ENCODE measurements at places on chromosomes 1 and 21.

- DNase-seq = no peak
Measured at GRCh38 chr1:25140073-25140797, 92.1 kb downstream of the SYF2 start.

DNA sequence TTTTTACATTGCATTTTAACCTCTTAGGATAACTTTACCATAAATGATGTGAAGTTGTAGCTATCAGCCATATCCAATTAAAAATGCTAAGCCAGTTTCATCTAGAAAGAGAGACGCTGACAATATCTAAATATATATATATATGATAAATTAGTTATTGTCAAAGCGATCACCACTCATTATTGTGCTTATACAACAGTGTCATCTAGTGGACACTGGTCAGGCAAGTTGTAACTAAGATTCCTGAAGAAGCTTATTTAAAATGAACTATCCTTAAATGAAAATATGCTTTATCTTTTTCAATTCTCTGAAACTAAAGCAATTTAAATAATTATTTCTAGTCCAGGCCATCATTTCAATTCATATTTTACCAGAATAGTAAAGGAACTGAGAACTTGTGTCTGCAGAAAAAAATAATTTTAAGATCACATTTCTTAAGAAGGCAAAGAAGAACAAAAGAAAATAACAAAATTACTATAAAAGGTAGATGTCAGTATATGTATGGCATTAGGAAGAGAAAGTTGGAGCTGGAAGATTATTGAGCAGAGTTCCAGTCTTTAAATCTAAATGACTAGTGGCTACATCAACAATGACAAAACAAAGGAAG, 193.3 kb upstream of the SNX7 start:
- DNase-seq = no peak

DNA sequence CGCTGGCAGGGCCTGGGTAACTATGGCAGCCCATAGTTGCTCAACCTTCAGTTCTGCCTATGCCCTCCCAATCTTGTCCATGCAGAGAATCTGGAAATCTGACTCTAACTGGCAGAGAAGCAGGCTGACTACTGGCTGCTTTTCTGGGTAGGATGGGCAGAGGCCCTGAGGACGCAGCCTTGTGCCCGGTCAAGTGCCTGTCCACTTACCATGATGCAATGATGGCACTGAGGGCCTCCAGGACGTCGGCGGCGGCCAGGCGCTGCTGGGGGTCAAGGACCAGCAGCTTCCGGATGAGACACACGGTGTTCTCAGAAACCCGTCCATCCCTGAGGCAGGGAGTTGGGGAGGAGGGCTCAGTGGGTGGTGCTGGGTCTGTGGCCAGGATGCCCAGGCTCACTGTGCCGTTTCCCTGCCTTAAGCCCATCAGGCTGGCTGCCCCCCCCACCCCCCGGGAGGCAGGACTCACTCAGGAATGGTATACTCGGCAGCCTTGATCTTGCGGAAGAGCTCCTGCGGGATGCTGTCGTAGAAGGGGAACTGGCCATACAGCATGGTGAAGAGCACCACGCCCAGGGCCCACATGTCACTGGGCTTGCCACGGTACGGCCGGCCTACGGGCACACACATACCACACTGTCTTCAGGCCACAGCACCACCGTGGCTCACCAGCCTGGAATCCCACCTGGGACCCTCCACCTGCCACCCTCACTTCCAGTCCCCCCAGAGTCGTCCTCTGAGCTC, 20.4 kb upstream of the EVA1B start:
- no peak for DNase-seq

GRCh38 chr1:60637651-60638050, 444.7 kb upstream of the NFIA start:
- DNase-seq = no peak

- no peak for DNase-seq
Measured at GRCh38 chr1:181313466-181313865, 169.9 kb upstream of the CACNA1E start.

DNA sequence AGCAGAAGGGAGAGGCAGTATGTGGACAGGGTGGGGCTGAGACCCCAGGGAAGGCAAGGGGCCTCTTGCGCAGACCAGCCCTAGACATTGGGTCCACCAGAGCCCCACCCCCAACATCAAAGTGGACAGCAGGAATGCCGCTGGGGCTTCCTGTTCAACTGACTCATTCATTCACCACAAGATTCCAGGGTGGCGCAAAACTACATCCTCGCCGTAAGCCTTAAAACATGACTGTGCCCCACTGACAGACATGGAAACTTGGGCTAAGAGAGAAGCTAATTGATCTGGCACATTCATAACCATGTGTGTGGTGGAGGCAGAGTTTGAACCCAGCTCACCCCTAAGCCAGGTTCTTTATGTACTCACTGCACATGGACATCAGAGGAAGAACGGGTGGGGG, 14.0 kb downstream of the COL16A1 start:
- no peak for DNase-seq

DNA sequence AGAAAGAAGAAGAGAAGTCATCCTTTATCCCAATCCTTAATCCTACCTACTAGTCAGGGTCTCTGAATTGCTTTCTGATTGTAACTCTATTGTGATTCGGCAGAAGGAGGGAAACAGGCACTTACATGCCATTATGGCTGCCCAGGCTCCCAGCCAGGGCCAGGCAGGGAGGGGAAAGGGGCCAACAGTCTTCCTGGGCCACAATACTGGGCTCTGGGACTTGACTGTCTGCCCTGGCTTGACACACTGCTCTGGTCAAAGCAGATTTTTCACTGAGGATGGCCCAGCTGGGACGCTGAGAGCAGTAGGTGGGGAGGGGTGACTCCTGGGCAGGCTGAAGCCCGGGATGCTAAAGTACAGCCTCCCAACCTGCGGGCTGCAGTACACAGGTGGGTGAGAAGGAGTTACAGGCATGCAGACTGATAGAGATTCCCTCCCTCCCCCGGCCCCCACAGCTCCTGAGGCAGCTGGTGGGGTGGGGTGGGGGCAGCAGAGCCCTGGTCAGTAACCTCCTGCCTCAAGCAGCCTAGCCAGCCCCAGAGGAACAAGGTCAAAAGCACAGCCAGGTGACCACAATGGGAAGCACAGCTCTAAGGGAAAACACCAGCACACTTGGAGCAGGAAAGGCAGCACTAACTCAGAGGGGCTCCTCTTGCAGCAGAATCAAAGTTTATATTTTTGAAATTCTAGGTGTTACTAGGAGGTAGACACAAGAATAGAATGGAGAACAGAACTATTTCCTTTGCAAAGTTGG, 25.3 kb downstream of the KCND3 start:
- no peak for DNase-seq

- no peak for DNase-seq
Measured at GRCh38 chr1:77361621-77362020, 79.8 kb downstream of the AK5 start.

DNA sequence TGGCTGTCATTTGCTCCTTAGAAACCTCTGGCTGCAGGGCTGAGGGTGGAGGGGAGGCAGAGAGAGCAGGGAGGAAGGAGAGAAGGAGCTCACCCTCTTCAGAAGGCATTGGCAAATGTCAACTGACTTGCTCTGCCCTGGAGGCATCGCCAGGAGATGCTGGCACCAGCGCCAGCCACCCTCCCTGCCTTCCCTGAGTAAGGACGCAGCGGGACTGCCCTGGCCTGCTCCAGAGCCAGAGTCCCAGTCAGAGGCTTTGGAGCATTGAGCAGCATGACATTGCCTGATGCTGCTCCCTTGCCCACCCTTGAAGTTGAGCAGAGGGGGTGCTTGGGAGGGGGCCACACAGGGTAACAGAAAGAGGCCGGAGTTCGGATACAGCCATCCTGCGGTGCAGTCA, 62.3 kb downstream of the DISP3 start:
- no peak for DNase-seq

DNA sequence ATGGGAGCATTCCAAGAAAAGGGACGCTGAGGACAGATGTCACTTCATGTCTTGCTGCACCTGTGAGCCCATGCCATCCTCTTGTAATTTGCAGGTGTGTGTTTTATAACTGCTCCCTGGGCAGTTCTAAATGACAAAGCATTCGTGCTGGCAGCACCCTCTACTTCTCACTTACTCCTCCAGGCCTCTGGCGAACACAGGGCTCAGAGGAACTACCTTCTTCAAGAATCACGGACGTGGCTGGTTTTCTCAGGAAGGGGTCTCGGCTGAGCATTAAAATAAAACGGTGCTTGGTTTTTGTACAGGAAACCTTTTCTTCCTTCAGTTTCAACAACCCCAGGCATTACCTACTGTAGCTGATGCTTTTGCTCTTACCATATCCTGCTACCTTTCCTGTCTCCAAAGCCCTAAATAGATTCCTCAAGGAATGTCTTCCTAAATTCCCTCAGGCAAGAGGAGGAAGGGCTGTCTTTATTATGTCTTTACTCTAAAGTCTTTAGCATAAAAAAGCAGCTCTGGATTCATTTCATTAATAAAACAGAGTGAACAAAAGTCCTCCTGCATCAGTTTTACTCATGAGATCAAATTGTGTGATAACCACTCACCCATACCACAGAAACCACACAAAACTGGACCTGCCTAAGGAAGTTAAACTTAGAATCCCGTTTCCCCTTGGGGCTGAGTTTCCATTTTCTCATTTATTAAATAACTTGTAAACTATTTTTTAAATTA, 79.0 kb upstream of the MAP10 start:
- no peak for DNase-seq

DNA sequence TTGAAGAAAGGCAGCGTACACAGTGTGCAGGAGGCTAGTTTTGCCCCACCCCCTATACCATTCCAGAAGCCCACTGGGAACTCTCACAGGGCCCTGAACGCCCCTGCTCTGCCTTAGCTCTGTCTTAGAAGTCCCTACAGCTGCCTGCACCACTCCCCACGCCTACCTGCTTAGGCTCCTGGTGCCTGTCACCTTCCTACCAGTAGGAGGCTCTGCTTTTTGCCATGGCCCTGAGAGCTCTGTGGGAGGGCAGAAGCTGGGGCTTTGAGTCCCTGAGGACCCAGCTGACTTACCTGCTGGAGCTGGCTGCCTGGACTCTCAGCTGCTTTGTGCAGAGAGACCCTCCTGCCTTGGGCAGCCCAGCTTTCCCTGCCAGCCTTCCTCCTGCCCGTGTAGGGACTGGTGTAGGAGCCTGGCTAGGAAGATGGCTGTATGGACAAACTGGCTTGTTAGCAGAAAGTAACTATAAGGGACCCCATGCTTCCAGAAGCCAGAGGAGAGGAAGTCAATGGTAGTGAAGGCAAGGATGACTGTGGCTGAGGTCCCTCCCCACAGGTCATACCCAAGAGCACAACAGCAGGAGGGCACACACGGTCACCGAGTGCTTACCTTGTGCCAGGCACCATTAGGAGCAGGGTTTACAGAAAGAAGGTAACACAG, 9.8 kb upstream of the CELSR2 start:
- DNase-seq = no peak

DNA sequence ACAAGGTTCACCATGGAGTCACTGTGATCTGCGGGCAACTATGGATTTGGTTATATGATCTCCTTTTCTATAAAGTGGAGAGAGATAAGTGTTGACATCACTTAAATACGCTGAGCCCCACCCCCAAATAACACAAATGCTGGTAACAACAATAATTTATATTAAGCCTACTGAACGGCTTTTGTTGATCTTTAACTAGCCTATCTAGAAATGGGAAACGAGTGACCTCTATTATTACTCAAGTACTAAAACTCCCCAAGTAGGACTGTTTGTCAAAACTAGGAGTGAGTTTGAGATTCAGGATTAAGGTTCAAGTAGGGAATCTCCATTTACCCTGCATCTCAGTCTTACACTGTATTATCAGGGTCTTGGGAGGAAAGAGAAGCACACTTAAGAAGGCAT, 52.2 kb downstream of the MAP3K7CL start:
- DNase-seq = no peak

- DNase-seq = no peak
Measured at GRCh38 chr1:243598433-243598832, 251.6 kb downstream of the AKT3 start.

- DNase-seq = no peak
Measured at GRCh38 chr21:43854773-43855633, 10.0 kb upstream of the AGPAT3 start.

GRCh38 chr1:59580257-59580656, 234.5 kb upstream of the HOOK1 start:
- DNase-seq = no peak

- DNase-seq = no peak
Measured at GRCh38 chr1:30908696-30909364, at the start of gene SDC3. Gene SDC3 (minus strand): TSS chr1:30908758. CDS start chr1:30908586, 172 bp downstream.

- no peak for DNase-seq
Measured at GRCh38 chr1:206979379-206980043, 9.3 kb upstream of the FCAMR start.

DNA sequence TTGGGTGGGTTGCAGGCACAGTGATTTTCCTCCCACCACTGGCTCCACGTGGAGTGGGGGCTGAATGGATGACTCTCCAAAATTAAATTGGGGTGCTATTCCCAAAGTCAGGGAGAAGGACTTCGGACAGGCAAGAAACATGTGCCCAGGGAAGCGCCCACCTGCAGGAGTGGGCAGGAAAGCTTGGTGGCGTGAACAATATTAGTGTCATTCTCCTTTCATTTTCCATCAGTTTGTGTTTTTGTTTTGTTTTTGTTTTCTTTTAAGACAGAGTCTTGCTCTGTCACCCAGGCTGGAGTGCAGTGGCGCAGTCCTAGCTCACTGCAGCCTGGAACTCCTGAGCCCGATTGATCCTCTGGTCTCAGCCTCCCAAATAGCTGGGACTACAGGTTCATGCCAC, 30.1 kb downstream of the TOMM20 start:
- no peak for DNase-seq

DNA sequence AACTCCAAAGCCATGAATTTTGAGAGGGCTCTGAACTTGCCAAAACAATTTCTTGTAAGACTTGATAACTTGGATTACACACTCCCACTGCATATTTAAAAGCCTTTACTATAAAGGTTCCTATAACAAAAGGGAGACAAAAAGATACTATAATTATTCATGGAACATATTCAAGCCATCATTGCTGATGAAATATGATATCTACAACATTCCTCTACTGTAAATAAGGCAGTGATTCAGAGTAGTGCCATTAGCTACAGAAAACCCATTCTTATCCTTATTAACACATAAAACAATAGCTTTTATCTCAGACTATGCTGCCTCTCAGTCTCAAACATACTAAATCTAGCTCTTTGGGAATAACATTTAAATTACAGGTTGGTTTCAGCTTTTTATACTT, 675.5 kb upstream of the CXADR start:
- DNase-seq = no peak

- DNase-seq = no peak
Measured at GRCh38 chr1:180521474-180522212, 19.3 kb upstream of the ACBD6 start.

DNA sequence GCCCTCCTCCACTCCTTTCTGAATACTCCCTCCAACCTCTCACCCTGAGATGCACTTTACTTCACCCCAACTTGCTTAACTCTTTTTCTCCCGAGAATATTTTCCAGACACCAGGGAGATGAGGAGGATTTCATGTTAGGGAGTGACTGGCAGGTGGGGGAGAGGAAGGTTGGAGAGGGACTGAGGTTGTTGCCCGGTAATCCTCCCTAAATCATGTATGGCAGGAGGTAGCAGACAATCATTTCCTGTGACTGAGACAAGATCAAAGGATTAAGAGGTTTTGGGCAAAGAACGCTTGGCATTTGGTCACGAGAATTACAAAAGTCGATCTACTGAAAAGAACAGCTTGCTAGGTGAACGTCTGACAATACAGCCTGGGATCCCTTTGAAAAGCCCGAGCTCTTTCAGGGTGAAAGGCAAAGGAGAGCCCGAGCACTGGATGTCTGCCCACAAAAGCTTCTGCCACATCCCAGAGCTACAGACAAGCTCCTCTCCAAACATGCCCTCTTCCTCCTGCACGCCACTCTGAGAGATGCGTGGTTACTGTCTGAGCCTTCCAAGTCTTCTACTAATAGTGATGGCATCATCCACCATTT, 154.1 kb downstream of the DAB1 start:
- no peak for DNase-seq
